ENCODE measurements at places on chromosomes 1 and 21.
A peak's percentile ranks its signal among the peaks of the same experiment; 100 is the strongest.

GRCh38 chr1:232467073-232467760, 162.7 kb downstream of the SIPA1L2 start:
- no peak for DNase-seq

GRCh38 chr21:16767201-16767600, 745.6 kb upstream of the CXADR start:
- no peak for DNase-seq

- DNase-seq: no peak
Measured at GRCh38 chr1:51272916-51273315, 36.8 kb downstream of the RNF11 start.

DNA sequence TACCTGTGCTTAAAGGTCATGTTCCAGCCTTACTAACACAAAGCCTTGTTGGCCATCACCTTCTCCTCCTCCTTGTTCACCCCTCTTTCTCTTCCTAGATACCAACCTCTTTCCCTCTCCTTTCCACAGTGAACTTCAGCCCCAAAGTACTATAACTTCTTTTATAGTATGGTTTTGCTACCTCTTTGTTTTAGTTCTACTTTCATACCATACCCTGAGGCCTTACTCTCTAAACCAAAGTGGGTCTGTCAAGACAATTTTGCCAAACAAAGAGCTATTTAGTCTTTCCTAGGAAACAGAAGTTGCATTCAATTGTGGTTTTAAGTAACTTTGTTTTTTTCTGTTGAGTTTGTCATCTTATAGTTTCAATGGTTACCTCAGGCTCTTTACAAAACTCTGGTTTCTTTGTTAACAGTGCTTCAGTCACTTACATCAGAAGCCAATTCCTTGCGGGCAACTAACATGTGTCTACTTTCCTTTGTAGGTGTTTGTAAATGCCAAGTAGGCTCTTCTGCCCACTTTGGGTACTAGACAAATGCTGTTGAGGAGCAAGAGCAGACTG, 623.9 kb upstream of the PKN2 start:
- no peak for DNase-seq

GRCh38 chr1:182588500-182589396, at the start of gene RNASEL:
RNASEL (minus strand) TSS chr1:182589256; CDS start chr1:182586806, 2,450 bp downstream.
- peak; percentile 27 for DNase-seq

DNA sequence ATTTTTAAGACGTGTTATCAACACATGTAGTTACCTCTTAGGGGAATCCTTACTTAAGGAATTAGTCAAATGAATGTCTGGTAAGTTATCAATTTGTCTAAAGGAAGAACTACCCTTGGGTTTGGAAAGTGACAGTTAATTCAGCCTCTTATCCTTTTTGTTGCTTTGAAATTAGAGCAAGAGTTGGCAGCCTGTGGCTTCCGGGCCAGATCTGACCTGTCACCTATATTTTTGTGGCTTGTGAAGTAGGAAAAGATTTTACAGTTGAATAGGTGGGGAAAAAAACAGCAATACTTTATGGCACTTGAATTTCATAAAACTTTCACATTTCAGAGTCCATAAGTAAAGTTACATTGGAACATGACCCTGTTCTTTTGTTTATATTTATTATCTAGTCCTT, 5.5 kb downstream of the MRPS6 start:
- DNase-seq: no peak

DNA sequence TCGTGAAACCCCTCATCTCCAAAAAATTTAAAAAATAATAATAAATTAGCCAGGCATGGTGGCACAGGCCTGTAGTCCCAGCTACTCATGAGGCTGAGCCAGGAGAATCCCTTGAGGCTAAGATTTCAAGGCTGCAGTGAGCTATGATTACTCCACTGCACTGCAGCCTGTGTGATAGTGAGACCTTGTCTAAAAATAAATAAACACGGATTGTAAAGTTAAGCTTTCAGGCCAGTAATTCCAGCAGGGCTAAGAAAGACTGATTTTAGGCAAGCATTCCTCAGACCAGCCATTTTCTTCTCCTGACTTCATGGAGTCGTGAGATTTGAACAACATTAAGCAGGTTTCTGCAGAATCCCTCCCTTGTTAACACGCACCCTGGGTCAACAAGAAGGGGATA, 77.2 kb upstream of the EFHD2 start:
- DNase-seq: no peak

GRCh38 chr1:157032303-157032702, 13.2 kb downstream of the ARHGEF11 start:
- DNase-seq: no peak

- no peak for DNase-seq
Measured at GRCh38 chr1:57058652-57059501, 93.1 kb upstream of the C8B start.

DNA sequence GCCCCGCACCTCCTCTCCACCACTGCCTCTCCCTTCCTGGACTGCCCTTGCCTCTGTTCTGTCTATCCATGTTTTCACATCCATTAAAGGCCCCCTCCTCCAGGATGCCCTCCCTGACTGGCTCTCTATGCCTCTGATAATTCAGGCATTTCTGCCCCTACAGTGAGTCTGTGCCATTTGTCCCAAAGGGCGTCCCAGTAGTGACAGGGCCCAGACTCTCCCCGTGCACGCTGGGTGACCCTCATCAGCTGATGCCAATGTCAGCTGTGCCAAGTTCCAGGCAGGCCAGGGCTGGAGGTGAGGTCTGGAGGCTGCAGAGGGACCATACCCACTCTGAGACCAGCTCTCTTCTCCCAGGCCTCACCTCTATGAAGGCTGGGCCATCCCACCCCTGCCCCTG, 3.2 kb upstream of the PLEKHG5 start:
- DNase-seq: no peak

GRCh38 chr1:86149591-86149990, 7.0 kb downstream of the COL24A1 start:
- no peak for DNase-seq

DNA sequence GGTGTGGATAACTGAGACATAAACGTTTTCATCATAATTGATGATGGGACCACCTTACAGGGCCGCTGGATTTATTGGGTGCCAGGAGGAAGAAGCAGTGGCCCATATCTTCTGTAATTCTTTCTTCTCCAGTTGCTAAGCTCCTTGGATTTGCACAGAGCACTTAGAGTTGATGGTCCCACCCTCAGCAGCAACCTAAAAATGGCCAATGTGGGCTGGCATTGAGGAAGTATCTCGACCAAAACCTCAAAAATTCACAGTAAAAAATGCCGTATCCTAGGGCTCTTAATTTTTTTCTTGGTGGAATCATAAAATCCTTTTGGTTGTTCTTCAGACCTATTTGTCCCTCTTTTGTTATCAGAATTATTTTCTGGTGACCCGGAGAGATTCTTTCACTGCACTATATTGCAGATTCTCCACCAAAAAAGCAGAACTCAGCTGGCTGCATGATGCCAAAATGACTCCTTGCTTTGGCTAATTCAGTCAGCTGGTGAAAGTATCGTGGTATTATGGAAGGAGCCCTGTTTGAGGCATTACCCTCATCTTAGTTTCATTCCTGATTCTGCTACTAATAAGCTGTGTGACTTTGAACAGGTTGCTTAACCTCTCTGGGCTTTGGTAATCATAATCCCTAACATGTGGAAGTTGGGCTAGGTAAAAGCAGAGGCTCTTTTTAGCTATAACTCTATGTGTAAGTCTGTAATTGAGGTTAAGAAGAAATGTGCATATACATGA, 27.6 kb downstream of the KIRREL1 start:
- no peak for DNase-seq

DNA sequence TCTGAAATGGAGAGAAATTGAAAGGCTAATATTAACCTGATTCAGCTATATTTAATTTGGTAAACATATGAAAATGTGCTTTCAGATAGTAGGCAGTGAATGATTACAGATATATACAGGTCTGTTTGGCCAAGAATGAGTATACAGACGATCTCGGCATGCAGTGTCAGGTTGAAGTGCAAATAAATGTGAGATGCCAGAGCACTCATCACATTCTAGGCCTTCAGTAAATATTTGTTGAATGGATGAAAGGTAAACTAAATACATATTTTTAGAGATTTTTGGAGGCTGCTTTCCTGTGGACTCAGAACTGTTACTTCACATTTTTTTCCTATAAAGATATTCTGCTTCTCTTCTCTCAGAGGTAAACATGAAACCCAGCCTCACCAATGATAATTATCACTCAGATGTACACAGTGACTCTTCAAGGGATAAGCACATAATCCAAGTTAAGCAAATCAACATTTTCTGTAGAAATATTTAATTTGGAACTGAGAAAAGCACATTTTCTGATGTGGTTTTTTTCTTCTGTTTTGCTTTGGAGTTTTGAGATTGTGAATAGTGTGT, 702.9 kb downstream of the BRINP3 start:
- DNase-seq: no peak

GRCh38 chr1:44103270-44104131, 15.1 kb upstream of the KLF17 start:
- DNase-seq: no peak

GRCh38 chr1:119767486-119767885, 1.2 kb downstream of the HMGCS2 start:
- no peak for DNase-seq

- no peak for DNase-seq
Measured at GRCh38 chr1:54463259-54464030, 57.3 kb upstream of the SSBP3 start.

DNA sequence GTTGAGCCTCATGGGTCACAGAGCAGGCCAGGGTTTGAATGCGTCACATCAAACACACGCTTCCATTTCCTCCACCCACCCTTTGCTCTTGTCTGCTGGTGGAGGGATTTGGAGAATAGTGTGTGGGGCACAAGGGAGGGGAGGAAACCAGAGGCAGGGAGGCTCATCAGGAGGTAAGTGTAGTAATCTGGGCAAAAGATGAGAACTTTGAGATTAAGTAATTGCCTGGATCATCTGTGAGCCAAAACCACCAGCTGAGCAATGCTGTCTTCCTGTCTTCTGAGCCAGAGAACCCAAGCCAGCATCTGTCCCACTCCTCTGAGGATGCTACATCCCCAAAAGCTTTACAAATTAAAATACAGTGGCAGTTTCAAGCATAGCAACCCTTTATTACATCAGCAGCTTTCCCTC, 45.2 kb downstream of the C8B start:
- DNase-seq: no peak

GRCh38 chr21:41874611-41875010, 4.5 kb downstream of the PRDM15 start:
- no peak for DNase-seq

DNA sequence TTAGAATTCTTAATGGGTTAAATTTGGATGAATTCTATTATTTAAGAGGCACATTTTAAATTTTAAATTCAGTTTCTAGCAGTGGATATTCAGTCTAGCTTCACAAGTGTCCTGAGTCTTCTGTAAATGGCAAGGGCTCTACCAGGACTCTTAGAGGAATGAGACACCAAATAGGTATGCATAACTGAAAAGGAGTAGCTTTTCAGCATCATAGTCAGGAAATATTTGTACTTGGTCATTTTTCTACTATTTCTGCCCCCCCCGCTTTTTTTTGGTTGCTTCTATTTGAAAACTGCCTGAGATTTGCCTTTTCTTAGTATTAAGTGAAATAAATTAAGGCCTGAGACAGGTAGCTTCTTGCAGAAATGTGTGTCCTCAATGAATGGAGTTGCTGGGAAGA, 80.2 kb downstream of the MAST2 start:
- DNase-seq: no peak

- DNase-seq: no peak
Measured at GRCh38 chr1:3864884-3865283, 7.6 kb downstream of the DFFB start.

DNA sequence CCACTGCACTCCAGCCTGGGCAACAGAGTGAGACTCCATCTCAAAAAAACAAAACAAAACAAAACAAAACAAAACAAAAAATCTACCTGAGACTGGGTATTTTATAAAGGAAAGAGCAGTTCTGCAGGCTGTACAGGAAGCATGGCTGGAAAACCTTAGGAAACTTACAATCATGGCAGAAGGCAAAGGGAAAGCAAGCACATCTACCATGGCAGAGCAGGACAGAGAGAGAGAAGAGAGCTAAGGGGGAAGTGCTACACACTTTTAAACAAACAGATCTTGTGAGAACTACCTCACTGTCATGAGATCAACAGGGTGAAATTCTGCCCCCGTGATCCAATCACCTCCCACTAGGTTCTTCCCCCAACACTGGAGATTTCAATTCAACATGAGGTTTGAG, 198.3 kb upstream of the SAMSN1 start:
- DNase-seq: no peak

DNA sequence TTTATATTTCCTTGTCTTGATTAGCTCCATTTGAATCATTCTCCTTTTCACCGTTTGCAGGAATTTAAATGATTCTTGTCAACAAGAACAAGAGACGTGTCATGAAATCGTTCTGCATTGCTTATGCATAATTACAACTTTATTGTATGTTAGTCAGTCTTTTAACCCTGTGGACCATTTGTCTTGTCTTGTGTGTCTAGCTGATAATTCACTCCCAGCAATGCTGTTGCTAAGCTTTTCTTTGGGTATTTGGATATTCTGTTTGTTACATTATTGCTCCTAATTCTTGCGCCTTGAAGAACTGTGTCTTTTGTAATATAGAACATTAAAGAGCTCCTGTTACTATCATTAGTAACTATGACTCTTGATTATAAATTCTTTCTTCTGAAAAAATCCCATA, 311.9 kb downstream of the RYR2 start:
- no peak for DNase-seq

DNA sequence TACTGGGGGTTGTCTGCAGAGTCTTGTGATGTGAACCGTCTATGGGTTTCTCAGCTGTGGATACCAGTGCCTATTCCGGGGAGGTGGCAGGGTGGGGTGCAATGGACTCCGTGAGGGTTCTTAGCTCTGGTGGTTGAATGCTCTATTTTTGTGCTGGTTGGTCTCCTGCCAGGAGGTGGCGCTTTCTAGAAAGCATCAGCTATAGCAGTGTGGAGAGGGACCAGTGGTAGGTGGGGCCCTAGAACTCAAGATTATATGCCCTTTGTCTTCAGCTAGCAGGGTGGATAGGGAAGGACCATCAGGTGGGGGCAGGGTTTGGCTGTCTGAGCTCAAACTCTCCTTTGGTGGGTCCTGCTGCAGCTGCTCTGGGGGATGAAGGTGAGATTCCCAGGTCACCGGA, 127.3 kb upstream of the PLD5 start:
- no peak for DNase-seq

- no peak for DNase-seq
Measured at GRCh38 chr1:110049801-110050601, 15.6 kb downstream of the STRIP1 start.

DNA sequence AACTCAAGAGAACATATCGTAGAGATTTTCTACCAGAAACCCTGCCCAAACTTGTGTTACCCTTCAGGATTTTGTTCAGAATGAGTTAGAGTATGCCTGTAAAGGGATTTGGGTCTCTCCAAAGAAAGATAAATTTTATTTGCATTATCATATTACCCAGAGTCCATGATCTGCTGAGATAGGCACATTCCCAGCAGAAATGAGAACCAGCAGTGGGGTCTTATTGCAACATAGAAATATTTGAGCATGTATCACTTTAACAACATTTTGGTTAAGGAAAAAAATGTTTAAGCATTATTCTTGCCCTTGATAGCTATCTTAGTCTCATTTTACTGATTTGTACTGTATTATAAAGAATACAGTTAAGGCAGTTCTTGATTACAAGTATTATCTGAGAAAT, 10.6 kb downstream of the VCAM1 start:
- DNase-seq: no peak
